ENCODE measurements at places on chromosomes 4 and X. TPM values are rescaled to one million over a fixed set of nuclear protein-coding genes. Genes with fewer than 3 reads are reported as not detected.

GAB1 gene
- total RNA-seq, result 8.1 TPM

SMR3B gene
- not detected for total RNA-seq

AFM gene
- total RNA-seq, result not detected

PDGFRA gene
- 3.2 TPM for total RNA-seq

USP17L24 gene
- total RNA-seq, result not detected

USP17L13 gene
- not detected for total RNA-seq

UCP1 gene
- not detected for total RNA-seq

PNMA5 gene
- total RNA-seq, result not detected

RASL11B gene
- 0.58 TPM for total RNA-seq

FAT4 gene
- total RNA-seq, result 30.7 TPM

AMER1 gene
- total RNA-seq, result 2.2 TPM

CLIC2 gene
- total RNA-seq, result 4.0 TPM

TMPRSS11D gene
- total RNA-seq, result not detected

LDB2 gene
- 57.1 TPM for total RNA-seq

GRCh38 chr4:91064157-91064853 is 937.1 kb downstream of the CCSER1 start:
- DNase-seq, result peak; percentile 18

- DNase-seq, result no peak
Observed at GRCh38 chrX:150092549-150092948, 154.3 kb upstream of the EOLA2 start.

DNA sequence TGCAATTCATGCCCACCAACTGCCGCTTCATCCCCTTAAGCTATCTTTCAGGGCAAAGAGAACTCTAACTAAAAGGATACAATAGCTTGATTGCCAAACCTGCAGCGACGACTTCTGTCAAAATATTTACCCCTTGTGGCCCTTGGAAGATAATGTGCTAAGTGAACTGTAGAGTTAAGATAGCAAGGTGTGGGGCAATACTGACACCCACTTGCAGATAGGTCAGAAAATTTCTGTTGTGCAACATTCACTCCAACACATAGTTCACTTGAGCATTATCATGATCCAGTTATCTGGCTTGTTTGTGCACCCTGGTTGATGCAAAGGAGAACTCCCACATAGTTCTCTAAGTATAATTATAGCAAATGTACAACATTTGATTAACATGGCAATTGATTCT is 55.6 kb downstream of the RHOXF2B start:
- DNase-seq, result no peak

DNA sequence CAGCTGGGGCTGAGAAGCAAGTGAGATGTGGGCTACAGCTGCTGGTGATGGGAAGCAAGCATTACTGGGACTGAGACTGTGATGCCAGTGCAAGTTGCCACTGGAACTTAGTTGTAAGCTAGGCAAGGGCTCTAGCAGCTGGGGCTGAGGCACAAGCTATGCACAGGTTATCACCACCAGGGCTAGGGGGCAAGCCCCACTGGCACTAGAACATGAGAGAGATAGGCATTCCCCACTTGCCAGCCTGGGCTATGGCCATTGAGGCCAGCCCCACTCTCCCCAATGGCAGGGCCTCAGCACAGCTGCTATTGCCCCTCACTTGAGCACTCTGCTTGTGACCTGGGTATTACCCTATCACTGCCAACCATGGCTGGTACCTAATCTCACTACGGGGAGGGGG is 130.8 kb upstream of the SMIM31 start:
- no peak for DNase-seq

DNA sequence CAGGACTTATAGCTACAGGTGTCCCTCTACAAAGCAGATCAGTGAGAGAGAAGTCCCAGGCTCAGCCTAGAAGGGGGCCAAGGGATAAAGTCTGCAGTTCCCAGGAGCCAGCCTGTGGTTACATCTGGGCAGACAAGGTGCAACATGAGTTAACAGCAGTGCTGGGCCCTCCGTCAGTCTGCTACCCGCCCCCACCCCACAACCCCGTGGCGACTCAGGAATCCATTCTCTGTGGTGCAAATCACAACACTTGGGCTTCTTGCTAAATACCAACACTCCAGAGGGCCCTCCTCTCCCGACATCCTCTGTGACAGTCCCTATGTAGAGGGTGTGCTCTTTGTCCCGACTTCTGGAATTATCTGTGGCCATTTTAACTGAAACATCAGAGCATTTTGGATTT is 13.8 kb downstream of the GPM6B start:
- DNase-seq, result no peak

GRCh38 chr4:79588679-79589078 is 180.7 kb upstream of the GK2 start:
- no peak for DNase-seq

DNA sequence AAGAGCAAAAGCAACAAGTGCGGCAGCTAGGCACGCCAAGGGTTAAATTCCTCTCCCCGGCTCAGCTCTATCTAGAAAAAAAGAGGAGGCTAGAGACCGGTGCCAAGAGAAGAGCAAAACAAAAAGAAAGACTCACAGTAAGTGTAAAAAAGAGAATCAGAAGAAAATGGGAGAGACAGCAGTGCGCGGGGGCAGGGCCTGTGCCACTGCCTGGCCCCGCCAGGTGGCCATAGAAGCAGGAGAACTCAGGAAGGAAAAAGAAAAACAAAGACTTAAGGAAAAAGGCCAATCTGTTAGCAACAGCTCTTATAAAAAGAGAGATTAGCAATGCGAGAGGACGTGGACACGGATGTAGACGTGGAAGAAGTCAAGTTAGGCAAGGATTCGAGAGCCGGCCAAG is 3.2 kb downstream of the ACOX3 start:
- no peak for DNase-seq

- no peak for DNase-seq
Observed at GRCh38 chr4:140237616-140238350, 83.8 kb upstream of the MAML3 start.

- no peak for DNase-seq
Observed at GRCh38 chr4:78618436-78618835, 66.9 kb downstream of the ANXA3 start.

DNA sequence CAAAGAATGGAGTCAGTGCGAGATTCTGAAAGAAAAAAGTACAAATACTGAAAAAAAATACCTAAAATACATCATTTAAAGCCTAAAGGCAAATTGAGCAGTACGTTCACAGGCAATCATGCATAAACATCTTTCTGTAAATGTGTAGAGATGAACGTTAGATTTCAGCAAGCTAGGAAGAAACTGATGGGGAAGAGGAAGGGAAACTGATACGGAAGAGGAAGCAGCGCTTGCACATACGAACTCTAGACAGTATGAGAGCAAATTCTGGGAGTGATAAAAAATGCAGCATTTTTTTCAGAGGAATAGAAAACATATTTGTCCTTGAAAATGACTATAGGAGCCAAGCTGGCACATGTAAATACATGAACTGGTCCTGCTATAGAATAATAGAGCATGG is 9.4 kb downstream of the ANKRD50 start:
- no peak for DNase-seq

DNA sequence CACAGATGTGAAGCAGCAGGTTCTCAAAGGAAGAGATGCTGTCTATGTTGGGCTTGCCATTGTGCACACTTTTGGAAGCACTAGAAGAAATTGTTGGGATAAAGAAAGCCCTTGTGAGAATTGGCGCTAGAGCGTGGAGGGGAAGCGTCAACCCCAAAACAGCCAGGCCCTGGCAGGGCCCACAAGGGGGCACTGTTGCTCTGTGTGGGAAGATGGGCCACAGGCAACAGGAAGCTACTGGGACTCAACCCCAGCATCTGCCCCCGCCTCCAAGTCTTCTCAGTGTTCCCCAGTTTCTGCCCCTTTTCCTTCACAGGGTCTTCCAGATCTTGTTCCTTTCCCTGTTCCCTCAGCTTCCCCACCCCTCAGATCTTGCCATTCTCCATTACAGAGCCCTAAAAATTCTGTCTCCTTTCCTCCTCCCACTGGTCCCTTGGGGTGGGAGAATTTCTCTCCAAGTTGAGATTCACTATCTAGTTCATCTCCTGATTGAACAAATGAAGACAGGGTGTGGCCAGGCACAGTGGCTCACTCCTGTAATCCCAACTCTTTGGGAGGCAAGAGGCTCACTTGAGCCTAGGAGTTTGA is 85.5 kb downstream of the STARD8 start:
- no peak for DNase-seq

DNA sequence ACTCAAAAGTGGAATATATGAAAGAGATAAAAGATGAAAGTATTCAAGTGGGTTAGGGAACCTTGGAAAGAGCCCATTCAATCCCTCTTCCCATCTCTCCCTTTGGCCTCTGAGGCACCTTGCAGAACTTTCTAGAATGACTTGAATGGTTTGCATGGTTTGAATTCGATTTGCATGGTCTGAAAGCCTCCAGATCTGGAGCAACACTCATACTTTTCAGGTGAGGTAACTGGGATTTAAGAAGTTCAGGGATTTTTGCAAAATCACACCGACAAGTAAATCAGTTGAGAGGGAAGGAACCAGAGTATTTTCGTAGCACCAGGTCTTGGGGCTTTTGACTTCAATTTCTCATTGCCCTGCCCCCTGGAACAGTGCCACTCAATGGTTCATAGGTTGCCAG is 476.0 kb upstream of the FTHL17 start:
- DNase-seq, result no peak

DNA sequence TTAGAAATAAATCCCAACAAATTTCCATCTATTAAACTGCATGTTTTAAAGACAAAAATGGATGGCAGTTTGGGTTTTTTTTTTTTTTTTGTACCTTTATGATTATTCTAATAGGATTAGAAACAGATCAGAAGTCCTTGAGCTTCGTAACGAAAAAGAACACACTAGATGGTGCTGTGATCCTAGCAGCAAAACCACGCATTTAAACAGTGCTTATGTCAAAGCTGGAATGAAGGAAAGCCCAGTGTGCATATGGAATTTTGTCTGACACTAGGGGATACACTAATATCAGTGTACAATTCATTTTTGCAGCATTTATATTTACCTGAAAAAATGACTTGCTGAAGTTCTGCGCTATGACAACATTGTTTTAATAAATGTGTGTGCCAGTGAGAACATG is 229.1 kb downstream of the VEGFC start:
- DNase-seq, result no peak

DNA sequence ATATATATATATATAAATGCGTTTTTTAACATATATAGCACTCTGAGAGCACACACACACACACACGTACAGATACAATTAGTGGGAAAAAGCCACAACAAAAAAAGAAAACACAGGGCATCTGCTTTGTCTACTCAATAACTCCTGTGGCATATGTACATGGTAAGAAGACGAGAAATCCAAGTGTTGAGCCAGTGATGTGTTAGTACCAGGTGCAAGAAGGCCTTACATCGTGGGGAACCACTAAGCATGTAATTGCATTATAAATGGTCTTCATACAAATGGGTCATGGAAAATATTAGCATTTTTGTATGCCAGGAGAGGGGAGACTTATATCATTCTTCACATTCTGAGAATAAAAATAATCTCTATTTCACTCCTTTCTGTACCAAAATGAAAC is 62.7 kb upstream of the FAM47B start:
- no peak for DNase-seq

DNA sequence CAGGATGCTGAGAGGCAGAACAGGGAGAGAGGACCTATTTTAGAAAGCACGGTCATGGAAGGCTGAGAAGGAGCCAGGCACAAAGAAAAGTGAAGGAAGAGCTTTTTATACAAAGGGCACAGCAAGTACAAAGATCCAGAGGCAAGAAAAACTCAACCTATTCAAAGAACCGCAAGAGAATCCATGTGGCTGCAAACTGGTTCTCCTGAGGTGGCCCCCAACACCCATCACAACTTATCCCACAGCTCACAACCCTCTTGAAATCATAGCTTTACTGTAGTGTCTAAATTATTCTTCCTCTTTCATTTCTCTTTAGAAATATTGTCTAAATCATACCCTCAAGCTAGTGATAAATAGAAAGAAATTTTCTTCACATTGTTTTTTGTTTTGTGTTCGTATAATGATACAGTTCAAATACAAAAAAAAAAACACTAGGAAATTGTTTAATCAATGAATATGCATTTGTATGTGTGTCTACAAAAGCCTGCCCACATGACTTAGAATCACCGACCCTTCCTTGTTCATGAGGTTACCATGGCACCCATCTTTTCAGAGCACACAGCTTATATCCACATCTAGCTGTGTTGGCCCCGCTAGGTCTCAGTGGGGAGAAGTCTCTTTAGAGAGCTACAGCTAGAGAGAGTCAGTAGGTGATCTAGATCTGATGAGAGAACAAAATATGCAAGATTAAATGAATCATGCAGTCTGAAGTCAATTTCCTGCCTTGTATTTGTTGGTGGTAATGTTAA is 126.9 kb upstream of the DCLK2 start:
- no peak for DNase-seq

- no peak for DNase-seq
Observed at GRCh38 chr4:79684516-79684915, 276.5 kb upstream of the GK2 start.

- DNase-seq, result no peak
Observed at GRCh38 chr4:11720292-11720691, 291.6 kb upstream of the HS3ST1 start.

DNA sequence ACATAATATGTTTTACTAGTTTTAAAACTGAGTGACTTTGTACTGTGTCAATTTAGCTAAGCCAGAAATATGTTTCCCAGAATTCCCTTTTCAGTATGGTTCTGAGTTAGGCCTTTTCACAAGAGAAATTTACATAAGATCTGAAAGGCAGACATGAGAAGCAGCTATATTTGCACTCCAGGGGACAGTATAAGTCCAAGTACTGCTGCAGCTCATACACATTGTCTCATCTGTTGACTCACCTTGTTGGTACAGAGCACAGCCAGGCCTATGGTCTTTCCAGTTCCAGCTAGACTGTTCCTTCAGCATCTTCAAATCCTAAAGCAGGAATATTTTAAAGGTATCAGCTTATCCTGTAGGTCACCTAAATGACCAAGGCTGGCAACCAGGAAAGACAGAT is 53.5 kb downstream of the BMP3 start:
- DNase-seq, result no peak

DNA sequence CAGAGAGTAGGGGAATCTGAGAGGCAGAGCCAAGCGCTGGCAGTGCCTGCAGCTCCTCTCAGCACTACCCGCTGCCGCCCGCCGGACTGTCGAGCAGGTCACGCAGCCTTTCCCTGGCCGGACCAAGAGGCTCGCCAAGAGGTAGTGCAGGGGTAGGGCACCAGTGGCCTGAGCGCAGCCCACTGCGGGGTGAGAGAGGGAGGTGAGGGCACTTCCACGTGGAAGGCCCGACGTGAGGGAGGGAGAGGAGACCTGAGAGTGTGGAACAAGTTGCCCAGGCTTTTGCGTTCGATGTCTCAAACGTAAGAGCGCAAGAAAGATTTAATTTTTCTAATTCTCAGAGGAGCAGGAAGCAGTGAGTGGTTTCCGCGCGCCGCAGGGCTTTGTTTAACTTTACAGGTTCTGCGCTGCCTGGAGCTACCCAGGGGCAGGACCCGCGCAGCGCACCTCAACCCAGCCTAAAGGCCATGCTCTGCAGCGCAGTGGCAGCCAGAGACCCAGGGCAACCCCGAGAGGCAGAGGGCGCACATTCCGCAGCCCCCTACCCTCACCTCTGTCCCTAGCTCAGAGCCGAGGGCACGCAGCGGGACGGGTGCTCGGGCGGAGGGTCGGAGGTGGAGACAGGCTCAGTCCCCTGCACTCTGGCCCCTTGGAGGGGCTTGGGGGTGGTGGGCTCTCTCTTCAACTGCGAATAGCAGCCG is 14.9 kb downstream of the ARHGAP36 start:
- no peak for DNase-seq

- no peak for DNase-seq
Observed at GRCh38 chr4:57125996-57126395, 15.8 kb upstream of the IGFBP7 start.

- DNase-seq, result no peak
Observed at GRCh38 chrX:11893933-11894710, 136.1 kb downstream of the MSL3 start.

- peak; percentile 97 for DNase-seq
Observed at GRCh38 chr4:102139132-102139573, 206.1 kb downstream of the SLC39A8 start.
